ENCODE measurements at places on chromosomes 16 and 17.

DNA sequence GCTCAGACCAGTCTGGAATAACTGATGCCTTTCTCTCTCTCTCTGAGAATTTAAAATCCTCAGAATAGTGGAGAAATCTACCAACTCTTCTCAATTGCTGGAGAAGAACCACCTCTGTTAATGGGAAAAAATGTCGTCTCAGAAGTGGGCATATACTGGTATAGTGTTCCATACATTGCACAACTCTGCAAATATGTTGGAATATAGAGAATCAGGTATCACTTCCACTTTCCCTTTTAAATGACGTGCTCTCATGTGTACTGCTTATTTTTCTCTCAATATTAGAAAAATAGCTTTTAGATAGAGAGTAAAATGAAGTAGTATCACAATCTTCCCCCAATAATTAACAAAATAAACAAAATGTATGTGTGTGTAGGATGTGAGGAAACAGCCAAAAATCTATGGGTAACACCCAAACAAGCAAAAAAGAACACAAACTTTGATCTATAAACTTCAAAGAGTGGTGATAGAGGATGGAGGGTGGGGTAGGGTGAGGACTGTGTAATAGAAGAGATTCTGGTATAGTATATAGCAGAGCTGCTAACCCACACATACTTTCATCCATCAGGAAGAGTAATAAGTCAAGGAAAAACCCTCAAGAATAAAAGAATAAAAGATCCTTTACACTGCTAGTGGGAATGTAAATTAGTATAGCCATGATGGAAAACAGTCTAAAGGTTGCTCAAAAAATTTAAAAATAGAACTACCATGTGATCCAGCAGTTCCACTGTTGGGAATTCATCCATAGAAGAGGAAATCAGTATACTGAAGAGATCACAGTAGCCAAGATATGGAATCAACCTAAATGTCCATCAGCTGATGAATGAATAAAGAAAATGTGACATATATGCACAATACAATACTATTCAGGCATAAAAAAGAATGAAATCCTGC, 46.9 kb downstream of the NFATC3 start:
- no peak for DNase-seq

- DNase-seq, result no peak
Measured at GRCh38 chr17:32382526-32383223, 32.7 kb downstream of the ZNF207 start.

- DNase-seq, result peak; percentile 92
Measured at GRCh38 chr16:49701789-49702494, 154.0 kb downstream of the ZNF423 start.

GRCh38 chr17:7060165-7060891, 16.4 kb upstream of the SLC16A11 start:
- DNase-seq, result no peak

- DNase-seq, result no peak
Measured at GRCh38 chr17:68661265-68662036, 60.3 kb upstream of the FAM20A start.

GRCh38 chr17:17181666-17182597, 24.2 kb downstream of the PLD6 start:
- no peak for DNase-seq

DNA sequence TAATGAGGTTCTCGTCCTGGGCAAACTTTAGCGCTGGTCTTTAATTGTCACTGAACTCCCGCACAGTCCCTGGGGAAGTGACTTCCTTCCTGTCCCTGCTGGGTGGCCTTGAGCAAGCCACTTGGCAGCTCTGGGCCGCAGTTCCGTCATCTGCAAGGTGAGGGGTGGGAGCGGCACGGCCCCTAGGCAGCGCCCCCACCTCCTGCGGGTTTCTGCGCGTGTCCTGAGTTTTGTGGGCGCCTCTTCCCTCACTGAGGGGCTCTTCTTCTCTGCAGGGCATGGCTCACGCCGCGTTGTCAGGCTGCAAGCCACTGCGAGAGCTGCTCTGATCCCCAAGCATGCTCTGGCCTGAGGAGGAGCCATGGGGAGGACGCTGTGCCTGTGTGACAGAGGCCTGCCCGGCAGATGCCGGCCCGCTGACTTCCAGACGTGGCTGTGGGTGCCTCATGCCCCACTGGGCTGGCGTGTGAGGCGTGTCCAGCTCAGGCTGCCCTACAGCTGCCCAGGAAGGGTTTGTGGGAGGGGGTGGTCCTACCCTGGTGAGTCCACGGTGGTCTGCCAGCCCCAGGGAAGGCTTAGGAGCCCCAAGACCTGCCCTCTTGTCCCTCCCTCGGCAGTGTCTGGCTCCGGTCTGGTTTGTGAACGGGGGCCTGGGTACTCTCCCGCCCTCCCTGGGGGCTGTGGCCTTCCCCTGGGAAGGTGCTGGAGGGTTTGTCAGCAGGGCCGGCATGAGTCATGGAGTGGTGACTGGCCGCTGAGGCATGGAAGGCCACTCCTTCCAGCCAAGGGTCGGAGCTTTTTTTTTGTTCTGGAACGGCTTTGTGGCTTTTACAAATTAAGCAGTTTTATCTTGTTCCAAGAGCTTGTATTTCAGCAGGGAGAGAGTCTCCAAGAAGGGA, 182.0 kb downstream of the SEC14L1 start:
- no peak for DNase-seq

- no peak for DNase-seq
Measured at GRCh38 chr17:8464941-8465340, 29.3 kb downstream of the NDEL1 start.

DNA sequence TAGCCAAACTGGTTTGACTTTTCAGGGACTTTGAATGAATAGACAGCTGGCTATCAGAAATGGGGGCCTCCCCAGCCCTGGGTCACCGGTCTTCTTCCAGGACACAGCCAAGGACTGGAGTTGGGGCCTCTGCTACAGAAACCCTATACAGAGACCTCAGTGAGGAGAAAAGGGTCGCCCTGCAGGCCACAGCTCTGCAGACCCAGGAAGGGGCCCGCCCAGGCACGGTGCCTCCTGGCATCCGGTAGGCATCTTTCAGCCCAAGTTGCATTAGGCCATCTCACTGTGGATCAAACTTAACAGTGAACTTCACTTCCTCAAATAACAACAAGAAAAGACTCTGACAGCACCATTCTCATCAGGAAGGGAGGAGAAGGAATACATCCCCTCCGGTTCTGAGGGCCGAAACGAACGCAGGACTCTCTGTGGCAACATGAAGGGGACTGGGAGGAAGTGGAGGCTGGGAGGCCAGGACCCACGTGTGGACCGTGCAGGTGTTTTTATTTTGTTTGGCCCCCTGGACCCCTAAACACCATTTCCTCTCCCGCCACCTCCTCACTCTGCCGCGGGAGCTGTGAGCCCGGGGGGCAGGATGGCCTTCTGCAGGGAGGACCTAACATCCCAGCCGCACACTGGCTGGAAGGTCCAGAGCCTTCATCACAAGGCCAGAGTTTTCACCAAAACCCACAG, 7.2 kb downstream of the SLC38A10 start:
- DNase-seq, result no peak

- no peak for DNase-seq
Measured at GRCh38 chr17:2485970-2486369, 25.7 kb downstream of the METTL16 start.

- no peak for DNase-seq
Measured at GRCh38 chr17:30924341-30924740, 2.6 kb downstream of the ADAP2 start.

GRCh38 chr16:81366316-81366932, 51.7 kb downstream of the GAN start:
- peak; percentile 48 for DNase-seq

- DNase-seq, result no peak
Measured at GRCh38 chr17:80637048-80637781, 92.6 kb downstream of the RPTOR start.

Measured in NCI-H2171 (cell line).